ENCODE measurements at places on chromosomes 13 and 19.

GRCh38 chr19:39299832-39300231 lies 3.6 kb downstream of the IFNL1 start:
- DNase-seq = no peak

- DNase-seq = no peak
Measured at GRCh38 chr19:44575116-44575700, 38.2 kb upstream of the IGSF23 start.

DNA sequence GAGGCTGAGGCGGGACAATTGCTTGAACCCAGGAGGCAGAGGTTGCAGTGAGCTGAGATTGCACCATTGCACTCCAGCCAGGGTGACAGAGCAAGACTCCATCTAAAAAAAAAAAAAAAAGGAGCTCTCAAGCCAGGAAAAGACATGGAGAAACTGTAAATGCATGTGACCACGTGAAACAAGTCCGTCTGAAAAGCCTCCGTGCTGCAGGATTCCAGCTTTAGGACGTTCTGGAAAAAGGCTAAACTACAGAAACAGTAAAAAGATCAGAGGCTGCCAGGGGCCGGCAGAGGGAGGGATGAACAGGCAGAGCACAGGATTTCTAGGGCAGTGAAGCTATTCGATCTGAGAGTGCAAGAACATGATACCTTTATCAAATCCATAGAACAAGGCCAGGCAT lies 40.7 kb upstream of the NDUFS7 start:
- DNase-seq = no peak

DNA sequence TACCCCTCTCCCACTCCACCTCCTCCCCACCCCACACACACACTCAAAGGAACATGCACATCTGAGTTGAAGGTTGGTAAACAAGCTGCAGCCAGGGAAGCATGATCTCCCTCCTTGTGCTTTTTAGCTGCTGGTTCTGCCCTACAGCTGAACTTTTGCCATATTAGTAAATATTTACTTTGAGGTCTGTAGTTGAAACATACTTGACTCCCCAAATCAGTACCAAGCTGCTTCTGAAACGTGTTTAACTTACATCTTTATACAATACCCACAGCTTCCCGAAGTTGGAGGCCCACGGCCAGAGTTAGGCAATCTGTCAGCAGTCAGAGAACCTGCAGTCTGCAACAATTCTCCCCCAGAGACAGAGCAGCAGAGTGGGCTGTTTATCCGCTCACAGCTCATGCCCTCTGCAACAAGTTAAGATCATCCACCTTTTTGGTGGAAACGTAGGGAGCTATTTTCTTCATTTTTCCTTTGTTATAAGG lies 1.5 kb upstream of the PCDH20 start:
- no peak for DNase-seq

DNA sequence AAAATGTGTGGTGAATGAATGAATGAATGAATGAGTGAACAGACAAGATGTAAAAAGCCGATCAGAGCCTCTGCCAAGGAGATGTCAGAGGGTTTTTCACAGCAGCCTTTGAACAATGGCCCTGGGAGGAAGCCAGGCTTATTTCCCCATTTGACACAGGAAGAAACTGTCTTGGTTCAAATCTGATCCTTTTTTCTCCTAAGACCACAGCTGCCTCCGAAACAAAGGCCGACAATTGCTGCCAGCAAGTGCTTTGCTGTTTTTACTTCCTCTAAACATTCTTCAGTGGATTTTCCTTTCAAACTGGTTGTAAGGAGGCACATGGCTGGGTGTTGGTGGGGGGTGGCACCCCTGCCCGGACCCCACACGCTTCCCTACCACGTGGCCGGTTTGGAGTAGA lies 44.2 kb upstream of the HOMER3 start:
- DNase-seq = no peak

DNA sequence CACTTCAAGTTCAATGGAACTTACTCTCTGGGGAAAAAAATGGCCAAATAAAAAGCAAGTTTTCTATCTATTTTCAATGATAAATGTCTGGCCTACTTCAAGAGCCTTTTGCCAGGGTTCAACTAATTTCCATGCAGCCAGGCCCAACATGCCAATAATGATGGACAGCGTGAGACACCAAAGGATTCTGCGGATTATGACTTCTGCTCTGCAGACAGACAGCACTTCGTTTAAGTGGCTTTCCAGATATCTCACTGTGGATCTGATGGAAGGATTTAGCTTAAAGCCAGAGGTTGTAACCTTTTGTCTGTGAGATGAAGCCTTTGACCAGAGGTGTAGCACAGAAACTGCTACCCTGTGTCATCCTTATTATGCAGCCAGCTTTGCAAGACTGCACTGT lies 614.2 kb downstream of the DCT start:
- DNase-seq = no peak

DNA sequence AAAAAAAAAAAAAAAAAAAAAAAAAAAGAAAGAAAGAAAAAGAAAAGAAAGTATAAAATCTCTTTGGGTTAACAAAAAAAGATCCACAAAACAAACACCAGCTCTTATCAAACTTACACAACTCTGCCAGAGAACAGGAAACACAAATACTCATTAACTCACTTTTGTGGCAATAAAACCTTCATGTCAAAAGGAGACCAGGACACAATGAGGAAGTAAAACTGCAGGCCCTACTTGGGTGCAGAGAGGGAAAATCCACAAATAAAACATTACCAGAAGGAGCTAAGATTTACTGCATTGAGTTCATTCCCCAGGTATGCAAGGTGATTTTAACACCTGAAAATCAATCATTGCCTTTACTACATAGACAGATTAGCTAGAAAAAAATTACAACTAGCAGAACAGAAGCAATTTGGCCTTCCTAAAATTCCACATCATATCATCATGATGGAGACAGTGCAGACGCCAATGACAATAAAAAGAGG lies 9.6 kb upstream of the CEACAM5 start:
- DNase-seq = no peak

DNA sequence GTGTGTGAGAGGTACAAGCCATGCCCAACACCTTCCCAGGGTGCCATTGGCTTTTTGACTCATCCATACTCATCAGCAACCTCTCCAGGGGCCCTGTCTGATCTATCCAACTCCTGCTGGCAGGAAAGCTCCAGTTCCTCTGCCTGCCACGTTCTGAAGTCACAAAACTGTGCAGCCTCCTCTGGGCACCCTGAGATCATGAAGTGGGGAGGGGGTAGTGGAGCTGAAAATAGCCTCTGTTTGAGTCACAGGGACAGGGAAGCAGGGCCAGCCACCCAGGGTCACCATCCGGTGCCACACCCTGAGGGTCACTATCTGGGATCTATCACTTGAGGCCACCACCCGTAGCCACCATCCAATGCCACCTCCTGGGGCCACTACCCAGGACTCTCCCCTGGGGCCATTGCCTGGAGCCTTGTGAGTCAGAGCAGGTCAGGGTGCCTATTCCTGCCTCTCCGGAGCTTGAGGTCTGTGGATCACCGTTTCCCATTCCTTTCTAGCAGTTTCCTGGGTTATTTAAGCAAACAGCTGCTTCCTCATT lies 172.1 kb downstream of the NUFIP1 start:
- DNase-seq = no peak

- DNase-seq = no peak
Measured at GRCh38 chr13:38849315-38849714, 141.3 kb downstream of the STOML3 start.

- DNase-seq = no peak
Measured at GRCh38 chr13:80413611-80414010, 72.7 kb upstream of the SPRY2 start.

DNA sequence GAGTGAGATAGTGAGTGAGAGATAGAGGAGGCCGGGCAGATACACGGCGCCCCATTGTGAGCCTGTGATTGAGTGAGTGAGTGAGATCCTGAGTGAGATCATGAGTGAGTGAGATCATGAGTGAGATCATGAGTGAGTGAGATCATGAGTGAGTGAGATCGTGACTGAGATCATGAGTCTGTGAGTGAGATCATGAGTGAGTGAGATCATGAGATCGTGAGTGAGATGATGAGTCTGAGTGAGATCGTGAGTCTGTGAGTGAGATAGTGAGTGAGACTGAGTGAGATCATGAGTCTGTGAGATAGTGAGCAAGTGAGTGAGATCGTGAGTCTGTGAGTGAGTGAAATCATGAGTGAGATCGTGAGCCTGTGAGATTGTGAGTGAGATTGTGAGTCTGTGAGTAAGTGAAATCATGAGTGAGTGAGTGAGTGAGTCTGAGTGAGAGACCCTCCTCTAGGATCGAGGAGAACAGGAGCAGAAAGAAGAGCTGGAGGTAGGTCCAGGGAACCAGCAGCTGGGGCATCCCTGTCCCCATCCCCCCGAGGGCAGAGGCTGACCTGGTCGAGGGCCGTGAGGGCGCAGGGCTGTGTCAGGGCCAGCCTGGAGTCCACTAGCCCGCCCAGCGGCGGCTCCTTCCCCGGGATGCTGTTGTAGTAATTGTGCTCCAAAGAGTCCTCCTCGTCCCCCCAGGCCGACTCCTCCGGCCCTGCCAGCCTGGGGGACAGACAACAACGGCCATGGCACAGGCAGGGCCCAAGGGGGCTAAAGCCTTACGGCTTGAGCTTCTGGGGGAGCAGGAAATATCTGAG lies 25.4 kb upstream of the C2CD4C start:
- no peak for DNase-seq

DNA sequence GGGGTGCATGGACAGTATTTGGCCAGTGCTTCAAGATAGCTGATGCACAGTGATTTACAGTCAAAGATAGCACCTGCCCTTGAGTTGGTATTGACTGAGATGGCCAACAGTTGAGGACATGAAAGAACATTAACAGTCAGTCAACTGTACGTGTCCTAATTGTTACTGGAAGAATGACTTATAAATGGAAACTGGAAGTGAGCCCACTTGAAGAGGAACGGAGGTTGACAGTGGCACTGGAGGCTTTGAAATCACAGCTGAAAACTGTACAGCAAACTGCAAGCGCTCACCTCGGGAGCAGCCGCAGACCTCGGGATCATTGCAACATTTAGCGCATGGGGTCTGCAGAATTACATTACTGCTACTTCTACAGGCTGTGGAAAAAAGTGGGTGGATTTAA lies 77.1 kb downstream of the GGACT start:
- no peak for DNase-seq
